Cortex of kidney (tissue), 1 donor: ENCODE measurements at places on chromosomes 3 and 15.

- DNase-seq: no peak
These were observed 66.0 kb downstream of the GOLIM4 start for GRCh38 chr3:168029705-168030104.

- no peak for DNase-seq
These were observed 6.2 kb upstream of the NIPA1 start for GRCh38 chr15:22780267-22780666.

DNA sequence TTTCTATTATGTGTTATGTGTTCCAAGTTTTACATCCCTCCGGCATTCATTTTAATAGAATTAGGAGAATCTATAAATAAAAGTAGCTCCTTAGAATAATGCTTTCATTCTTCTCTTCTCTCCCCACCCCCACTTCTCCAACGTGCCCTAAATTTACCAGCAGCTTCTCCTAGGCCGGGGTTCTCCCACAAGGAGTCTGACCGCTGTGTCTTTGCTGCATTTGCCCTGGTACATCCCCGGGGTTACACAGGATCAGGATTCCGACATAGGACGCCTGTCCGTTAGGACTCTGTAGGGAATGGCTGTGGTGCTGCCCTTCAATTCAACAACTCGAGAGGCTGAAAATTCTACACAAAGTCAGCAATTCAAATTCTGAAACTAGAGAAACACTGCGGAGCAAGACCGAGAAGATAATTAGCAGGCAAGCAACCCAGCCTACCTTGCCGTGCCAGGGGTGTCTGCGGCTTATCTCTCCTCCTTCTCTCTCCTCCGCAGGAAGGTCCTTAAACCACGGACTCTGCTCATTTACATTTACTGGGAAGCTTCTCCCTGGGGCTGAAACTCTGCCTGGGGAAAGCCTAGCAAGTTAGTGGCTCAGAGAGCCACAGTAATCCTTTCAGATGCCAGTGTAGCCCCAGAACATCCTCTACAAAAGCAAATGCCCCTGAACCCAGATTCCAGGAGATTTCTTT lies 18.8 kb downstream of the PCSK6 start:
- DNase-seq: no peak

DNA sequence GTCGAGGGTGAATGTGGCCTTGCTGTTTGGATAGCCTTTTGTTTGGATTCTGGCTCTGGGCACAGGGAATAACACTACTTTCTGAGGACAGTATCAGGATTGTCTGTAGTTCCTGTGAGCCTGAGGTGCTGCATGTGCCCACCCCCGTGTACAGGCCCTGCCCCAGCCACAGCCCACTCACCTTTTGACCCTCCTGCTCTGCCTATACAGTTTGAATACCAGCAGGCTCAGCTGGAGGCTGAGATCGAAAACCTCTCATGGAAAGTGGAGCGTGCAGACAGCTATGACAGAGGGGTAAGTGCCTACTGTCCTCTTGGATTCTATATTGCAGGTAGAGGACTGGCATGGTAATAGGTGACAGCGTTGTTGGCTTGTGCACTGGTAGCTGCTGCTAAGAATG lies 7.4 kb upstream of the P4HTM start:
- DNase-seq: no peak

DNA sequence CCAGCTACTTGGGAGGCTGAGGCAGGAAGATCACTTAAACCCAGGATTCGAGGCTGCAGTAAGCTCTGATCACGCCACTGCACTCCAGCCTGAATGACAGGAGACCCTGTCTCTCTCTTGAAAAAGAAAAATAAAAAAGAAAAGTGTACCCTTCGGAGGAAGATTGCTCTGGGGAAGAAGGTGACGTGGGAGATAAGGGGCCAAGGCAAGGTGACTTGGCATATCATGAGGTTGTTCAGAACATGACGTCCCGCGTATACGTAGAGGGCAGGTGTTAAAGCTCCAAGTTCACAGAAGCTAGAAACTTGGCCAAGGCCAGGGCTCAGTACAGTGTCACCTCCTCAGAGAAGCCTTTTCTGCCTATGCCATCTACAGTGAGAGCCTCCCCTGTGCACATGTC lies 6.7 kb upstream of the ACAD9 start:
- DNase-seq: no peak

DNA sequence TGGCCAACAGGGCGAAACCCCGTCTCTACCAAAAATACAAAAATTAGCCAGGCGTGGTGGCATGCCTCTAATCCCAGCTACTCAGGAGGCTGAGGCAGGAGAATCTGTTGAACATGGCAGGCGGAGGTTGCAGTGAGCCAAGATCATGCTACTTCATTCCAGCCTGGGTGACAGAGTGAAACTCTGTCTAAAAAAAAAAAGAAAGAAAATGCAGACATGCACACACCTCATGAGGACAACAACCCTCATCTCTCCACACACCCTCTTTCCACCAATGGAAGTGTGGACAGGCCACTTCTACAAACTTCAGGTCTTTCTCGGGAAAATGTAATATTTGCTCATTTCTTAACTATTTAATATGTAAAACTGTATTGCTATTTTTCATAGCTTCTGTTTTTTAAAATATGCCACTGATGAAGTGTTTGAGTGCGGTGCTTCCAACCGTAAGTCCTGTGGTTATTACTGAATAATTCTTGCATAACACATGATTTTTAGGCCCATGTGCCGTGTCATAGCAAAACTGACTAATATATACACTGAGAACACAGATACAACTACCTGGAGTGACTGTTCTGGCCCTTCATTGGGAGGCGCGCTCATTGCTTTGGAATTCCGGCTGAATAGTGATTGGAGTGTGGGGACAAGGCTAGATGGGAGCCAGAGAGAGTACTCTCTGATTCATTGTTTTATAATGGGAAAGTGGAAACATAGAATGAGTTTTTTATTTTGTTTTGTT lies 23.1 kb downstream of the LRRC31 start:
- DNase-seq: no peak

GRCh38 chr15:67126551-67127330 lies 61.3 kb downstream of the SMAD3 start:
- no peak for DNase-seq

- DNase-seq: no peak
These were observed 37.7 kb downstream of the TM4SF4 start for GRCh38 chr3:149512073-149512782.

DNA sequence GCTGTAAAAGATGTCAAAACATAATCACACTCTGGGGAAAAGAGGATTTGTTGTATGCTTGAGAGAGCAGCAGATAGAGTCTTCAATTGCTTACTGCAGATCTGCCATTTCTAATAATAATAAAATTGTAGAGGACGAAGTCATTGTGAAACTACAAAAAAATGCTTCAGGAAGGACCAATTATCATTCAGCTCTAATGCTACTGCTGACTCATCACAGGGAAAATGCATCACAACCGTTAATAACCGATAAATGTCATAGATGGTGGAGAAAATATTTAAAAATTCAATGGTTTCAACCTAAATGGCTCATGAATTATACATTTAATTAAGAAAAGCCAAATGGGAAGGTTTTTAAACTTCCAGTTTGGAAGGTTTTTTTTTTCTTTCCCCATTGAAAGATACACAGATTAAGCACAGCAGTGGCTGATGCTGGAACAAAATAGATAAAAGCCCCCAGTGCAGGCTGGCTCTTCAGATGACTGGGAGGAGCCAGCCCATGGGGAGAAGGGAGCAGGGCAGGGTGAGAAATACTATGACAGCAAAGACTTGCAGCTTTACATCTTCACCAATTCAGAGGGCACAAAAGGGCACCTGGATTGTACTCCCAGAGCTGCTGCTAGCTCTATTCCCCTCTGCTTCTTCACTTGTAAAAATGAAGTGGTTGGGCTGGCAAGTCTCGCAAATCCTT lies 196.1 kb downstream of the CNTN6 start:
- no peak for DNase-seq

DNA sequence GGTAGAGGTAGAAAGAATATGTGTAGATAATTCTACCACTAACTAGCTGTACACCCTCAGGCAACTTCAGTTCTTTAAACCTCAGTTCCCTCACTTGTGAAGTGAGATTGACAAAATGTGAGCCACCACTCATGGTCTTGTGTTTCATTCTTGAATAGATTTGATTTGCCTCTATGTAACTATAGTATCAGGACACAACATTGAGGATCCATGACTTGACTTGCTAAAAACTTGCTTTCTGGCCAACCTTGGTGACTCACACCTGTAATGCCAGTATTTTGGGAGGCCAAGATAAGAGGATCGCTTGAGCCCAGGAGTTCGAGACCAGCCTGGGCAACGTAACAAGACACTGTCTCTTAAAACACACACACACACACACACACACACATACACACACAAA lies 115.8 kb upstream of the FLNB start:
- no peak for DNase-seq

- no peak for DNase-seq
These were observed 353.3 kb downstream of the PLCL2 start for GRCh38 chr3:17238023-17238422.

GRCh38 chr3:111998636-111999483 lies at the start of gene TAGLN3:
TSS of gene TAGLN3 (plus strand) at chr3:111998922. CDS start at chr3:111999423, 501 bp downstream.
- DNase-seq: no peak

DNA sequence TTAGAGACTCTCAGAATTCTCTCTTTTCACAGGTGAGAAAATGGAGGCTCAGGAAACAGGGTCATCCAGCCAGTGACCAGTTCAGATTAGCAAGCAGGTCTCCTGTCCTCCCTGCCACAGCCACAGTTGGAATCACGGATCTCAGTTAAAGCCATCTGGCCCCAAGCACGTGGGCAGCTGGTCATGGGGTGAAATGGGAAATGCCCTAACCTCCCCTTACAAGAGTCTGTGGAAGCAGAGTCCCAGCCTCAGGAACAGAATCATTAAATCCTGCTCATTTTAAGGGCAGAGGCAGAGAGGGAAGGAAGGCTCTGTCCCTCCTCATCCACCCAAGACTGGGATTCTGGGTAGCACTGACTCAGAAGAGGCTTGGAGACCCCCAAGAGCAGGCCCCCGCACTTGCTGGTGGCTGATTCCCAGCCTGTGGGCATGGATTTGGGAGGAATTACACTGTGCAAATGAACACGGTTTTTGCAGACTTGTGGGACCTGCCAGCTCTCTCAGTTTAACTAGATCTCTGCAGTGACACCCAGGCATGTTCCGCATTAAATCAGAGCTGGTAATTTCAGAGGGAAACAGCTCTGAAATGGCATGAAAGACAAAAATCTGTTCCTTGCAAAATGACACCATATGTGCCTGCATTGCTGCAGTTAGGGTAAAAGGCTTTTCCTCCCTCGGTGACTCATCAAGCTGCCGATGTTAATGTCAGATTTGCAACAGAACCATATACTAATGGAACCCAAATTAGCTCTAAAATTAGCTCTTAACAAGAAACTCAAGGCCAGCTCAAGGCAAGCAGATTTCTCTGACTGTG lies 89.0 kb downstream of the BDH1 start:
- no peak for DNase-seq

DNA sequence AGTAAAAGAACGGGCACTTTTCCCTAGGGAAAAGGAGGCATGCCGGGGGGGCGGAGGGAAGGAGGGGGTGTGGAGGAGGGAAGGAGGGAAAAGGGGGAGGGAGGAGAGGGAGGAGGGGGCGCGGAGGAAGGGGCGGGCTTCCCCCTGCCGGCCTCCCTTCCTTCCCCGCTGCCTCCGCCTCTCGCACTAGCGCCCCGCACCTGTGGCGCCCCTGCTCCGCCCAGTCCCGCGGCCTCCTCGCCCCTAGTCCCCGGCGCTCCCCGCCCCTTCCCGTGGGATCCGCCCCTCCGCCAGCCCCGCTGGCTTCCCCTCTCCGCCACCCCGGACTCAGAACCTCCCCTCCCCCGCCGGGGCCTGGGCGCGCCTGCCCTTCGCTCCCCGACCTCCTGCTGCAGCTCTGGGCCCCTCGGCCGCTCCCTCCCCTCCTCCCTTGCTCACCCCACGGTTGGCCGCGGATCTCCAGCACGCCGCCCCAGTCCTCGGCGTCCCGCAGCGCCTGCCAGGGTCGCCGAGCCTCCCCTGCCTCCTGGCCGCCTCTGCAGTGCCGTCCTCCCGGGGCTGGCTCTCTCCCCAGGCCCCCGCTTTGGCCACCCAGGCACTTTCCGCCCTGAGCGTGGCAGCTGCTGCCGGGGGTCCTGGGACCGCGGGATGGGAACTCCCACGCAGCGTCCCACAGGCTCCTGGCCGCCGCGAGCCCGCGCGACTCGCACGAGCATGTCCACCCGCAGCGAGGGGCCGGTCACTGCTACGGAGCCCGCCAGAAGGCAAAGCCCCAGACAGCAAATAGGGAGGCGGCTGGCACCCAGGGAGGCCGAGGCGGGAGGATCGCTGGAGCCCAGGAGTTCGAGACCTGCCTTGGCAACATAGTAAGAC lies 147.4 kb downstream of the TJP1 start:
- peak; percentile 71 for DNase-seq

DNA sequence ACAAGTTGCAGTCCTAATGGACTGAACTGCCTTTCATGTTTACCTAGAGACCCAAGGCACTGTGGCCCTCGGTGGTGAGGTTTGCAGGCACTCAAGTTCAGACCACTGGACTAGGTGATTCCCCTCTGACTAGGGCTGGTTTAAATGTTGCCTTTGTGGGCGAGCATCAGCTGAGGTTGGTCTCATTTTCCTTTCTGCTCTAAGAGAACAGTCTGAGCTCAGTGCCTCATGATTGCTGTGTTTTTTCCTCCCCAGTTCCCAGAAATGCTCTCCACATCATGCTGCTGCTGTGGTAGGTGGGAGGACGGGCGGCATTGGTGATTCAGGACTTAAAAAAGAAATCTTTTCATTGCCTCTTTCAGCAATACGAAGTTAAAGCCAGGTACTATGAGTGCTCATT lies 237.2 kb downstream of the MBNL1 start:
- DNase-seq: no peak

DNA sequence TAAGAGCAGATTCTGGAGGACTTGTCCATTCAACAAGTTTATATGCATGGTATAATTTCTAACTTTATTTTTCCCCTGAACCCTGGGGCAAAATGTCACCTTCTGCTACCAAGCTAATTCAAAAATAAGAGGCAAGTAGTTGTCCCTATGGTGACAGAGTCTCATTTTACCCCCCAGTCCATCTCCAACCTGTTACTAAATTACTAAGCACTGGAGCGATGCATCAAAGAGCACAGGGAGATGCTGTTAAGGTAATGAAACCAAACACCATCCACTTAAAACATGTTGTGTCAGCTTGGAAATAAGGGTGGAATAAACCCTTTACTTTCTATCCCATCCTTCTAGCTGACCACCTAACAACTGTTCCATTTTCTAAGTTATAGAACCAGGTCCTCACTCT lies 417.4 kb upstream of the ATP11B start:
- no peak for DNase-seq

- DNase-seq: no peak
These were observed 421.7 kb downstream of the TUSC7 start for GRCh38 chr3:117131259-117131658.

GRCh38 chr3:141191097-141191749 lies 40.4 kb upstream of the PXYLP1 start:
- DNase-seq: no peak

DNA sequence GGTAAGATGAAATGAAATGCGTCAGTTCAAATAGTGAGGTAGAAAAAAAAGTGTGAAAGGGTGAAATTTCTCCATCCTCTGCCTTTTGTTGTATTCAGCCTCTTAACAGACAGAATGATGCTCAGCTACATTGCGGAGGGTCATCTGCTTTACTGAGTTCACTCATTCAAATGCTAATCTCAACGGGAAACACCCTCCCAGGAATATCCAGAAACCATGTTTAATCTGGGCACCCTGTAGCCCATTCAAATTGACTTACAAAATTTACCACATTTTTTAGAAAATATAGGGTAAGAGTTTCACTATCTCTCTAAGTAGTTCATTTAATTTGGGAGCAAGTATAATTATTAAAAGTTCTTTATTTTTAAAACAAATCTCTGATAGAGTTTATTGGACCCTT lies 42.9 kb downstream of the C3orf38 start:
- no peak for DNase-seq
